ENCODE measurements at places on chromosomes 1 and 21.

DNA sequence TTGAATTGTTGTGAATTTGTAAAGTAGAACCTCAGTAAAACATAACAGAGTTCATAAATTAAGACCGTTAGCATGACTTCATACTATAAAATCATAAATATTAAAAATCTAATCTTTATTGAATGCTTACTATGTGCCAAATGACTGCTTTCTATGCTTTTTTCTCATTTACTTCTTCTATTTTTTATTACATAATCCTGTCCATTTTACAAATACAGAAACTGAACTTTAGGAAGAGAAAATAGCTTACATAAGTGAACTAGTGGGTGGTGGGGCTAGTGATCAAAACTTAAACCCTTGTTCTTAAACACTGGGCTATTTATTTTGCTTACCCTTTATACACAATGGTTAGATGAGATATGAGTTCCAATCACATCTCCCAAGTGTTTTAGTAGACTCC lies 122.3 kb downstream of the ZC3H11B start:
- no peak for DNase-seq

DNA sequence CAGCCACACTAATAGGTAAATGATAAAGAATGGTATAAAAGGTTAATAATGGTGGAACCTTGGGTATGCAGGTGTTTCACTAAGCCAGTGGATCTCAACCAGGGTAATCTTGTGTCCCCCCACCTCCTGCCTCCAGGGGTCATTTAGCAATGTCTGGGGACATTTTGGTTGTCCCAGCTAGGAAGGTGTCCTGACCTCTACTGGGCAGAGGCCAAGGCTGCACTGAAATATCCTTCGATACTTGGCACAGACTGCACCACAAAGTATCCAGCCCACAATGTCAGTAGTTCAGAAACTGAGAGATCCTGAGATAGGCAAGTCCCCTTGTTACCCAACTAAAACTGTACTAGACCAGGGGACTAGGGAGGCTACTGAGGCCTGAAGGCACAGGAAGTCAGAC lies 113.6 kb upstream of the TIAM1 start:
- no peak for DNase-seq

- no peak for DNase-seq
Observed at GRCh38 chr1:172054172-172054571, 212.9 kb downstream of the DNM3 start.

GRCh38 chr1:2574350-2574749 lies 12.2 kb upstream of the PRXL2B start:
- no peak for DNase-seq

GRCh38 chr1:156862584-156862983 lies 1.9 kb downstream of the NTRK1 start:
- DNase-seq: no peak

- DNase-seq: no peak
Observed at GRCh38 chr1:19096990-19097389, 113.1 kb downstream of the UBR4 start.

GRCh38 chr21:33908760-33909159 lies 6.8 kb downstream of the ATP5PO start:
- no peak for DNase-seq

DNA sequence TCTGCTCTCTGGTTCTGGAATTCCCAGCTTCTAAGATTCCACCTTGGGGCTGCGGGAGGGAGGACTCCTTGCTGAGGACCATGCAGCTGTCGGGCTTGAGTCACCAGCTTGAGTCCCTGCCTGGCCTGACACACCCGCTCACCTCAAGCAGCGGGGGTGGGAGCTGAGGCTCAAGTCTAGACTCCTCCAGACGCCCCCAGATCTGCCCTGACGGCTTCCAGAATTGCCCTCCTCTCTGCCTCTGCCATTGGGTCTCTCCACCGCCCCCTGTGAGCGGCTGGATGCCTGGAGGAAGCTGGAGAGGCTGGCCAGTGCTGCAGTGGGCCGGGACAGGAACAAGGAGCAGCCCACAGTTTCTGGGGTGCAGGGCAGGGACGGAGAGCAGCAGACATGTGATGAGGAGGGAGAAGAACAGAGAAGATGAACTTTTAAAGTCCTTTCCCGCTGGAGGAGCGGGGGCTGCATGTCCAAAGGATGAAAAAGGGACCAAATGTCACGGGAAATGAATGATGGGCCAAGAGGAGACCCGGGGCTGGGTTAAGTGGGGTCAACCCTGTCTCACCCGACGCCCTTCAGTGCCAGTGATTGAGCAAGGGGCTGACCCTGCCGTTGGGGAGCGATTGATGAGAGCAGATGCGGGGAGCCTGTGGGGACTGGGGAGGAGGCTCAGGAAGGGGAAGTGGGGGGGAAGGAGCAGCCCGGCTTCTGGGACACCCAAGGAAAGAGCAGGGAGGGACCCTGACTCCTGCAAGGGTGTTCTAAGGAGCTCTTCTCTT lies 13.5 kb downstream of the CRABP2 start:
- DNase-seq: no peak

DNA sequence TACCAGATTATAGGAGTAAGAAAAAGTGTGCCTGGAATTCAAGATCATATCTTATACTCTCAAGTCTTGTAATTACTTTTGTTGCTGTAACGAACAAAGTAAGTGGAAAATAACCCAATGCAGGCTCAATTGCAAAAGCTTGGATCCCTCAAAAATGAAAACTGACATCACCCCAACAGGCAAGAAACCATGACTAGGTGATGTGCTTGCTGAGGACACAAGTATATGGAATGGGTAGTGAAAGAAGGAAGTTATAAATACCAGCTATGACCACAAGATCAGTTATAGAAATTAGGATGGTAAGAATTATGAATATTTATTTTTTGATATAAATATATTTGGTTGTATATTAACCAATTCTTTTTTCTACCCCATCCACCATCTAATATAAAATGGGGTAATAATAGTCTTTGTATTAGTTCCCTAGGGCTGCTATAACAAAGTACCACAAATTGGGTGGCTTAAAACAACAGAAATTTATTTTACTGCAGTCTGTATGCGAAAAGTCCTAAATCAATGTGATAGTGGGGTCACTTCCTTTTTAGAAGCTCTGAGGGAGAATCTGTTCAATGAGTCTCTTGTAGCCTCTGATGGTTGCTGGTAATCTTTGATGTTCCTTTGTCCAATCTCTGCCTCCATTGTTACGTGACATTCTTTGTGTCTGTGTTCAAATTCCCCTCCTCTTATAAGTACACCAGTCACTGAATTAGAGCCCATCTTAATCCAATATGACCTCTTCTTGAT lies 45.0 kb downstream of the DUSP10 start:
- DNase-seq: no peak

- no peak for DNase-seq
Observed at GRCh38 chr1:157115851-157116736, 16.5 kb upstream of the ETV3L start.

GRCh38 chr1:84988588-84988987 lies 8.3 kb downstream of the MCOLN2 start:
- no peak for DNase-seq

GRCh38 chr1:221718381-221719277 lies 23.3 kb downstream of the DUSP10 start:
- no peak for DNase-seq

DNA sequence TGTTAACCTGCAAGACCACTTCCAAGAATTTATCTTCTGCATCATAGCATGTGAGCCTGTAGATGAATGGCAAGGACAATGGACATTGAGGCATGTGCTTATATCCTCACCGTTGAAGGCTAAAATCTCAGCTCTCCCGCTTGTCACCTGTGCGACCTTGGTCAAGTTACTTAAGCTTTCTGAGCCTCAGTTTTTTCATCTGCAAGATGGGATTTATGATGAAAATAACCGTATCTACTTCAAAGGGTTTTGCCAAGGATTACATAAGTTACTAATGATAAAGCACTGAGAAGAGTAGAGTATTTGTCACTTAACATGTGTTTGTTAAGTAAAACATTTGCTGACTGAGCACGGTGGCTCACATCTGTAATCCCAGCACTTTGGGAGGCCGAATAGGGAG lies 14.9 kb downstream of the RAP1GAP start:
- DNase-seq: no peak

DNA sequence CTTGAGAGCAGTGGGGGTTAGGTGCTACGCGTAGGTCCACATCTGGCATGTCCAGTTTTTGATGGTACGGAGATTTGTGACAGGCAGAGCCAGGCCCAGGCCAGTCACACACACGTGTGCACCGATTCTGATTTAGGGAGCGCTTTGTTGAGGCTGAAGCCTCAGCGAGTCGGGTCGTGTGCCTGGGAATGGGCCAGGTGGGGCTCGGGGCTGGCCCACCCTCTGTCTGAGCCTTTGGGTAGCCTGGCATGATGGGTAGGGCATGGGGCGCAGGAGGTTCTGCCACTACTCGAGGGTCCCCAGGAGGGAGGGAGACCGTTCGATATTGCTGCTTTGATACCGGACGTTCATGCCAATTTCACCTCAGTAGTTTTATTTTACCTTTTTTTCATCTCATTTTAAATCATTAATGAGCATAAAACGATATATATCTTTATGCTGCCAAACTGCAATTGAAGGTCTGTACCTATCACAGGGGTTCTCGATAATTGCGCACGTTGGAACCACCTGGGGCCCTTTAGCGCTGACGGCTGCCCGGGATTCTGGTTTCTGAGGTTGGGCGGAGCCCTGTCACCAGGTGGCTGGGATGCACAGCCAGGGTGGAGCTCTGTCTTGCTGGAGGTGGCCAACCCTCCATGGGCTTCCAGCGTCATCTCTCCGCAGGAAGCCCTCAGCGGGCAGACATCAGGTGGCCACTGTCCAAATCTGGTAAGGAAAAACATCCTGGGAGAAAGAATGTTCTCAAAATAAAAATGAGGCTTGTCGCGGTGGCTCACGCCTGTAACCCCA lies 71.9 kb downstream of the SCCPDH start:
- no peak for DNase-seq

- DNase-seq: no peak
Observed at GRCh38 chr1:172180501-172181285, 239.8 kb upstream of the C1orf105 start.

DNA sequence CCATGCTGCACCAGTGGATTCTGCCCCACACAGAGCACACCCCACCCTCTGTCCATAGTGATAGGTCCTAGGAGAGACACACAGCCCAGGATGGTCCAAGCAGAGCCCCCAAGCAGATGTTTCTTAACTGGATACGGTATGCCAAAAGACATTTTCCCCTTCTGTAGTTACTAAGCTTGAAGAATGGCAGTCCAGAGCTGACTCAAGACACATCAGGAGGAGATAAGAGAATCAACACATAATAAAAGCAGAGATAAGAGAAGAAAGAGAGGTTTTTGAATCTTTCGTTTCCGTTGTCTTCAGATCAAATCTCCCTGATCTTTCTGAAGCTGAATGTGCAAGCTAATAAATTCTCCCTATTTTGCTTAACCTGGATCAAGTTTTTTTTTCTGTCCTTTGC lies 21.8 kb upstream of the CASQ2 start:
- DNase-seq: no peak

GRCh38 chr1:228314658-228315483 lies 91.8 kb downstream of the TRIM11 start:
- no peak for DNase-seq

- no peak for DNase-seq
Observed at GRCh38 chr1:229249854-229250644, 20.9 kb upstream of the RAB4A start.

DNA sequence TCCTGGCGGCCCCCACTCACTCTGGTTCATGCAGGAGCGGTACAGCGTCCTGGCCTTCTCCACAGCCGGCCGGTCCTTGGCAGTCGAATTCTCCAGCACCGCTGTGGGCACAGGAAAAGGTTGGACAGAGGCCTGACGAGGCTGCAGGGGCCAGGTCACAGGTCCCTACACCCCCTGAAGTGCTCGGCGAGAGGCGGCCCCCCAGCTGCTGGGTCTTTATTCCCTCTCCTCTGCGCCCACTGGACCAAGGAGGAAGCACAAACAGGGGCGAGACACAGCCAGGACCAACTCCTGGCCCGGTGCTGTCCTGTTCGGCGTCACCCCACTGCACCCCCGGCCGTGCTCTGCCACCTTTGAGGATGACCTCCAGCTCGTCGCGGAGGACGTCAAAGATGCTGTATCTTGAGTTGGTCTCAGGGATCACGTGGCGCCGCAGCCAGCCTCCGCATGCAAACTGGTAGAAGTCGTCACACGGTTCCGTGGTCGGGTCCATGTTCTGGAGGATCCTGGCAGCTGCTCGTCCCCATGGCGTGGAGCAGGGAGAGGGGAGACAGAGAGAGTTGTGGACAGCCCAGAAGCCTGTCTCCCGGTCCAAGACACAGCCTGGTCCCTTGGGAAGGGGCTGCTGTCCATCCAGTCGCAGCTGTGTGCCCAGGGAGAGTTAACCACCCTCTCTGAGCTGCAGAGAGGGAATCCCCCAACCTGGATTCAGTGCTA lies 22.9 kb downstream of the PRXL2B start:
- no peak for DNase-seq

- DNase-seq: no peak
Observed at GRCh38 chr1:64110924-64111777, 92.3 kb upstream of the UBE2U start.
